ENCODE measurements at places on chromosomes 16 and 17.

GRCh38 chr17:83179374-83179773, 100.0 kb downstream of the METRNL start:
- no peak for DNase-seq
- H3K27me3 ChIP-seq, result peaks cover 2% of the 10 kb centered on the region
- H3K27ac ChIP-seq, result no peak overlapping the region
- no peak overlapping the region for H3K4me3 ChIP-seq
- no peaks in the 10 kb centered on the region for H3K36me3 ChIP-seq
- H3K4me1 ChIP-seq, result no peaks in the 10 kb centered on the region

- H3K27me3 ChIP-seq, result peaks cover 6% of the 10 kb centered on the region
- peaks cover 13% of the 10 kb centered on the region for H3K4me1 ChIP-seq
- H3K4me3 ChIP-seq, result no peak overlapping the region
- H3K27ac ChIP-seq, result no peak overlapping the region
- H3K36me3 ChIP-seq, result peaks cover 2% of the 10 kb centered on the region
- DNase-seq, result no peak
Measured at GRCh38 chr16:50061326-50061725, 4.4 kb upstream of the HEATR3 start.

GRCh38 chr17:14732211-14732610, 431.3 kb downstream of the HS3ST3B1 start:
- H3K27ac ChIP-seq, result no peak overlapping the region
- H3K36me3 ChIP-seq, result no peaks in the 10 kb centered on the region
- DNase-seq, result no peak
- no peaks in the 10 kb centered on the region for H3K4me1 ChIP-seq

GRCh38 chr16:73743665-73744496, 552.7 kb upstream of the PSMD7 start:
- no peak overlapping the region for H3K27ac ChIP-seq
- no peaks in the 10 kb centered on the region for H3K27me3 ChIP-seq
- H3K36me3 ChIP-seq, result no peaks in the 10 kb centered on the region
